Cardiac septum (tissue), 1 donor: ENCODE measurements at places on chromosomes 7 and 10. TPM values are rescaled to one million over a fixed set of nuclear protein-coding genes. Genes with fewer than 3 reads are reported as not detected.
A peak's percentile ranks its signal among the peaks of the same experiment; 100 is the strongest.

DNA sequence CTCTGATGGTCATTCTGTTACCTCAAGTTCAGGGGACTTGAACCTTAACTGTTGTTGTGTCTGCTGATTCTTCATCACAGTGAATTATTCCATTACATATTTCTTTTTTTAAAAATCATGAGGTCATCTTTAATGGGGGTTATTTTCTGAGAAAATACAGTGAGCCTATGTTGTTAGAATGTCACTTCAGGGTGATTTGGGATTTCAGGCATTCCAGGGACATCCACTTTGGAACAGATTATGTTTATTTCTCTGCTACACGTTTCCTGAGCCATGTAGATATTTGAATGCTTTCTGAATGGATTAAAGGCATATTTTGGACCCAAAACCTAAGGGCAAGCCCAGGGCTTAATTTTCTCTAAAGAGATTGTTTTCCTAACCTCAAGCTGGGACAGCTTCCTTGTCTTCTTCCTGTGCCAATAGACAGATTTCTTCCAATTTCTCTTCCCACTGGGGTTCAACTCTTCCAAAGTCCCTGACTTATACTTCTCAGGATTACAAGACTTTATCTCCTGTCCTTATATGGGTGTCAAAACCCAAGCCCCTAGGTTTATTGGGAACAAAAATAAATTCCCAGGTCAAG, 271.7 kb downstream of the ARHGAP12 start:
- DNase-seq = no peak

GRCh38 chr7:108313086-108313485, 143.2 kb downstream of the NRCAM start:
- DNase-seq = no peak

GRCh38 chr10:63760708-63761047, 239.5 kb downstream of the REEP3 start:
- DNase-seq = no peak

The AKR1C3 gene
- total RNA-seq = 15.2 TPM

- DNase-seq = no peak
Measured at GRCh38 chr10:128868481-128868880, 598.6 kb upstream of the MGMT start.

DNA sequence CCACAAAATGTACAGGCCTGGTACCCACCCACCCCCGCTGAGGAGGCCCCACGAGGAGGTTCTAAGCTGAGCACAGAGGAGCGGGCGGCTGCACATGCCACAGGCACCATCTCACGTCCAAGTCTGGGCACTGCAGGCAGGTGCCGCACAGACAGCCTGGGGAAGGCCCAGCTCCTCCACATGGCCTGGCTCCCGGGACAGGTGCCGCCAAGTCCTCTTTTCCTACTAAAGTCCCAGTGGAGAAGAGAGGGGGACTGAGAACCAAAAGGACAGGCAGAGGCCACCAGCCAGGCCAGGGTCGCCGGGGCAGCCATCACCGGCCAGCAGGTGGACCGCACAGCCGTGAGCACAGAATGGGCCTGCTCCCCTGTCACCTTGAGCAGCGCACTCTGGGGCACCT, 91.1 kb downstream of the MAD1L1 start:
- DNase-seq = no peak

GRCh38 chr7:11341285-11341944, 367.7 kb downstream of the PHF14 start:
- no peak for DNase-seq

The PDK4 gene
- total RNA-seq = 49.0 TPM

The GJD4 gene
- not detected for total RNA-seq

GRCh38 chr7:36840904-36841303, 116.6 kb upstream of the AOAH start:
- no peak for DNase-seq

The STEAP1 gene
- 6.5 TPM for total RNA-seq

DNA sequence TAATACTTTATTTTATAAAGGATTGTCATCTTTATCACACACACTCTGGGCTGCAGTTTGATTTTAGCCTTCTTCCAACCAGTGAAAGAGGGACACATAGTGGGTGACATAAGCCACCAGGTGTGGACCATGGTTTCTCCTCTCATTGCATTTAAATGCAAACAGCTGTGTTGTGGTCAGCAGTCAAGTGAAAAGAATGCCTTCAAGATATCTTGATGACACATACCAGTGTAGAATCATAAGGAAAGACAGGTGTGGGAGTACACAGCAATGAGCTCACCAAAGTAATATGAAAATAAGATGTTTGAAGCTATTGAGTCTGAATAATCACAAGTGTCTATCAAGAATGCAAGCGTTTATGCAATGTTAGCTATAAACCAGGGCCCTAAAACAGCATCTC, 580.0 kb downstream of the XPNPEP1 start:
- no peak for DNase-seq

DNA sequence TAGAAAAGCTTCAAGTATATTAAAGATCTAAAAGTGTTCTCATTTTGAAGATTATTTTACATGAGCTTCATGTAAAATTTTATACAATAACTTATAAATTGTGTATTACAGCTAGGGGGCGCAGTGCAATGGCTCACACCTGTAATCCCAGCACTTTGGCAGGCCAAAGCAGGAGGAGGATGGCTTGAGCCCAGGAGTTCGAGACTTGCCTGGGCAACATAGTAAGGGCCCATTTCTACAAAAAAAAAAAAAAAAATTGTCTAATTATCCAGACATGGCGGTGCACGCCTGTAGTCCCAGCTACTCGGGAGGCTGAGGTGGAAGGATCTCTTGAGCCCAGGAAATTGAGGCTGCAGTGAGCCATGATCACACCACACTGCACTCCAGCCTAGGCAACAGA, 16.6 kb downstream of the ACBD5 start:
- no peak for DNase-seq

- no peak for DNase-seq
Measured at GRCh38 chr7:38855386-38855785, 53.6 kb downstream of the VPS41 start.

DNA sequence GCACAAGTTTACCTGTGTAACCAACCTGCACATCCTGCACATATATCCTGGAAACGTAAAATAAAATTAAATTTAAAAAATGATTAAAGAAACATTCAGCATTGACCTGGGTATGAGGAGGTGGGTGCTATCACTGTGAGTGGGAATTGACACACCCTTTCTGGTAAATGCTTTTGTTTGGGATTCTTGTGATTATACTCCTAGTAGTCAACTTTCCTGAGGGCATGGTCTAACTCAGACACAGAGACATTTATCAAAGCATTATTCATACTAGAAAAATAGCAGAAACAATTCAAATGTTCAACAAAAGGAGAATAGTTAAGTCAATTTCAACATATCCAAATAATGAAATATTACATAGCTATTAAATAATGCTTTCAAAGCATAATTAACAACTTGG, 44.2 kb downstream of the CNNM2 start:
- DNase-seq = no peak

GRCh38 chr10:123883673-123884320, 7.8 kb downstream of the CPXM2 start:
- no peak for DNase-seq

- no peak for DNase-seq
Measured at GRCh38 chr10:51301644-51302043, 227.4 kb downstream of the PRKG1 start.

GRCh38 chr10:983971-984655, 4.1 kb upstream of the GTPBP4 start:
- peak; percentile 4 for DNase-seq

The MPLKIP gene
- total RNA-seq = 17.1 TPM

The VGF gene
- total RNA-seq = 0.08 TPM

The ST8SIA6 gene
- 6.9 TPM for total RNA-seq

The SPDYE3 gene
- total RNA-seq = not detected

The NUDT5 gene
- total RNA-seq = 10.5 TPM

DNA sequence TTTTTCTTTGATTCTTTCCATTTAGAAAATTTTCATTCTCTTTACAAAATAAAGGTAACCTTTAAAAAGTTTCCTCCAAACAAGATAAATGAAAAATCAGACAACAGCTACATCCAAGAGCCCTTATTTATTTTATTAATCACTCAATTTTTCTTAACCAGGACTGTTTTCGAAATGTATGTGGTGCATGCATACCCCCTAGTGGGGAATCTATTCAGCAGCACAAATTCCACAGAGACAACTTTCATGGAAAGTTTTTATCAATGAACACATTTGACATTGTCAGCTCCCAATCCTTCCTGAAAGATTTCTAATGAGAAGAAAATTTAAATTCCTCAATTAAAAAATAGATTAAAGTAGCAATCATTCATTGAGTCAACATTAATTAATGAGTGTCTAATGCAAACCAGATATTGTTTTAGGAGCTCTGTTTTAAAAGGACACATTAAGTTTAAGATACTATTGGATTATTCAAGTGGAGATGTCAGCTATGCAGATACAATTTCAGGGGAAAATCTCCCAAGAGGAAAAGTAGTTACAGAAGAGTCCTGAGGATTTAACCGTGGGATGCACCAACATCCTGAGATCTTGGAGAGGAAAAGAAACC, 5.2 kb upstream of the HTR7 start:
- no peak for DNase-seq

GRCh38 chr10:122992031-122992585, 11.9 kb downstream of the PSTK start:
- no peak for DNase-seq

The H2BK1 gene
- not detected for total RNA-seq

The UBE2D1 gene
- total RNA-seq = 34.7 TPM

GRCh38 chr10:85318809-85319807, 990.7 kb downstream of the CCSER2 start:
- no peak for DNase-seq

The KAZALD1 gene
- 12.1 TPM for total RNA-seq

The CPEB3 gene
- total RNA-seq = 8.3 TPM

The AQP1 gene
- 155 TPM for total RNA-seq

DNA sequence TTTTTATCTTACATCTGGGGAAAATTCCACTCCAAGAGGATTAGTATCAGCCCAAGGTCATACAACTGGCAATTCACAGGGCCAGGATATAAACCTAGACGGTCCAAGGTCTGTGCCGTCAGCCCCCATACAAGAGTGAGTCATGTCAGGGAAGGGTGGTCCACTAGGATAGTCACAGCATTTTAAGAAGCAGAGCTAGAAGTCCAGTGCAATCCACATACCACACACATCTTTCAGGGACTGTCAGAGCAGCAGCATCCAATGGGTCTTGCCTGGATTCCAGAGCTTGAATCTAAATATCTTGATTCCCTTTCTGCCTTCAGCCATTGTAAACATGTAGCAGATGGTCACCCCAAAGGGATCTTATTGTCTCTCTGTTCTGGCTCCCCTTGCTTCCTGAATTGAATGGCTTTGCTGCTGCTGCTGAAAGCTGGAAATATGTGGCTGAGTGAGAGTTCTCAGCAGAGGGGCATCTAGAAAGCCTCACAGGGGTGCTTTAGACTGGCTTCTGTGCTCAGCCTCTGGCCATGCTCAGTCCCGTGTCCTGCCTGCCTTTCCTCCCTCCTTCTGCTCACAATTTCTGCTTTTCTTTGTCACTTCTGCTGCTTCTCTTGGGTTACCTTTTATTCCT, 9.9 kb upstream of the OR6V1 start:
- DNase-seq = no peak

The CLDN15 gene
- 2.6 TPM for total RNA-seq

DNA sequence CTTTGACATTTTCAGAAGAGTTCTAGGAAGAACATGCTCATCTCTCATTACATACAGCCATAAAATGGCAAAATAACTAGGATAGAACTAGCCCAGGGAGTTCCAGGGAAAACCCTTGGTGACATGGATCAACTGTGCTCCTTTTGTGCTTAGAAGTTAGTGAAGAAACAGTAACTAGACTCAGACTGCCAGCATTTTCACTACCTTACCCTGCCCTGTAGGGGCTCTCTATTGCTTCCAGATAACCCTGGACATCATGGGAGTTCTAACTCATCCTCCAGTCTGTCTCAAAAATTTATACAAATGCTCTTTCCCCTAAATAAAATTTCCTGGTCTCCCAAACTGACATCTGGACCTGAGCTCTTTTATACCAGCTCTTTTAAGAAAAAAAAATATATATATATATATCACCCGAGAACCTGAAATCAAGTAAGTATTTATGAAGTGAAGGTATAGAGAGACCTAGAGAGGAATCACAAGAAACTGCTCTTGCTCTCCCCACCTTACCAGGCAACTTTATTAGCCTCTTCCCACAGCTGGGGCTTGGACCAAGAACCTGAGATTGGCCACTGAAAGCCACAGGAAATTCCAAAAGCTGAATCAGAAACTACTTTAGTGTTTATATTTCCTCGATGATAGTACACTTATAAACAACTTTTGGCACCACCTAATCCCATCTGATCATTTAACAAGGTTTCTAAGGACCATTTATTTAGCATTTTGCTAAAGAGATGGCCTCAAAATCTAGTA, 101.4 kb downstream of the RELN start:
- no peak for DNase-seq

DNA sequence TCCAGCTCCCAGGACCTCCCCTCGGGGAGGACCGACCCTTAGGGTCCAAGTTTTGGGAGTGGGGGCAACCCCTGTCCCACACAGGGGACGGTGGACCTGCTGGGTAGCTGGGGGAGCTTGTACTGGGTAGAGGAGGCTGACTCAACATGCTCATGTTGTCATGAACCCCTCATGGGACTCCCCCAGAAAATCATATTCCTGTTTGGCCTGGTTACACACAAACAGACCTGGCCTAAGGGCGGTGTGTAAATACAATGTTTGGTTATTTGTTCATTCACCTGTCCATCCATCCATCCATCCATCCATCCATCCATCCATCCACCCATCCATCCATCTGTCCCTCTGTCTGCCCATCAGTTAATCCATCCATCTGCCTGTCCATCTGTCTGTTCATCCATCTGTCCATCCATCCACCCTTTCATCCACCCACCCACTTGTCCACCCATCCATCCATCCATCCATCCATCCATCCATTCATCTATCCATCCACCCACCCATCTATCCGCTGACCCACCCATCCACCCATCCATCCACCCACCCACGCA, 92.9 kb downstream of the DNAJB6 start:
- DNase-seq = peak; percentile 47

- no peak for DNase-seq
Measured at GRCh38 chr10:115065801-115066200, 27.4 kb upstream of the ATRNL1 start.

The MYOZ1 gene
- total RNA-seq = 8.7 TPM

DNA sequence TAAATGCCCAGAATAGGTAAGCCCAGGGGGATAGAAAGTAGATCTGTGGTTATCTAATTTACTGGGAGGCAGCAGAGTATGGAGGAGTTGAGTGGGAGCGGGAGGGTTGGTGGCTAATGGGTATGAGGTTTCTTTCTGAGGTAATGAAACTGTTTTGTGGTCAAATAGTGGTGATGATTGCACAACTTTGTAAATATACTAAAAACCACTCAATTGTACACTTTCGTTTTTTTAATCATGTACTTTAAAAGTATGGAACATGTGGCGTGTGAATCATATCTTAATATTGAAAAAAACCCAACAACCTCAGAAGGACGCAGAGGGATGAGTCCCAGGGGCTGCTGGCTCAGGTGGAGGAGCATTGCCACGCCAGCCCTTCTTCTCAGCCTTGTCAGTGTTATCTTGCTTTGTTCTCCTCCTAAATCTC, 118.1 kb downstream of the WDR11 start:
- no peak for DNase-seq
